Adipocyte (in vitro differentiated cells): ENCODE measurements at places on chromosomes 11 and 22.

- DNase-seq: no peak
Measured at GRCh38 chr22:38072322-38073149, 11.4 kb downstream of the SLC16A8 start.

DNA sequence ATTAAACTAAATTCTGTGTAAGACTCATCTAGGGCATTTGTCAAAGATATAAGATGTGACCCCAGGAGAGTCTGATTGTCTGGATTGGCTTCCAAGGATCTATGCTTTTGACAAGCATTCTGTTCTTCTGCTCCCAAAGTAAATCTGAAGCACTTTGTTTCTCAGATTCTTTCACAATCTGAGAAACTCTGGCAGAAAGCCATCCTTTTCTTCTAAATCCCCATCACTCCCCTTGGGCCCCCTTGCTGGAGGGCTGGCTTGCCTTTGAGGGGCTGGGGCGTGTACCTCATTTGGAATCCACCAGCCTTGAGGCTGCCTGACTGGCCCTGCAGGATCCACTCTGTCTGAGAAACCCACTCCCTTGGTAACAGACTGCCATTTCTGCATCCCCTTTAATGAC, 173.5 kb upstream of the CTSC start:
- peak; percentile 63 for DNase-seq

GRCh38 chr11:116219171-116219635, 553.6 kb downstream of the BUD13 start:
- no peak for DNase-seq

GRCh38 chr11:8792710-8793109, 110.1 kb downstream of the RPL27A start:
- peak; percentile 50 for DNase-seq

DNA sequence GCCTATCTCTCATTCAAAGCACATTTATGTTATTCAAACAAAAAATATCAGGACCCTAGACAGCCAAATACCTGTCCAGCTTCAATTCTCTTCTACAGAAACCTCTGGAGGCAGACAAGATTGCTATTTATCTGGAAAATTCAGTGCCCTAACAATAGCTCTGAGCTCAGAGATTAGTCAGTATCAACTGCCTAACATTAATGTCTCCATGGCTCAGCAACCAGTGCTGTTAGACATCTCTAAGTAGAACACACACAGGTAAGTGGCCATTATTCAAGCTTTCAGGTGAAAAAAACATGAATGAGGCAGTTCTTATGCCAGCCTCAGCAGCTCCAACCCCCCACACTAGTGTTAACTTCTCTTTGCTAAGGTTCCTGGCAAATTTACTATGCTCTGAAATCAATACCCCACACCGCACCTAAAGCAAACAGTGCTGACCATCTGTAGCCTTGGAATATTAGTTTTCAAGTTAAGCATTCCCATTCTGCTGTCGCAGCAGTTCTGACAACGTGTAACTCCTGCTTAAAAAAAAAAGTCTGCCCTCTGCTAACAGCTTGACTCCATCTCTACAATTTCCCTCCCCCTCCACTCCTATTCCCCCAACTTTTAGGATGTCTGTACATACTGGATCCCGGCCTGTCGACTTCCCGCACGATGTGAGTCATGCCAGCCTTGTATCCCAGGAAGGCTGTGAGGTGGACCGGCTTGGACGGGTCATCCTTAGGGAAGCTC, 1.5 kb downstream of the RPL3 start:
- DNase-seq: peak; percentile 58

- peak; percentile 93 for DNase-seq
Measured at GRCh38 chr22:45804986-45805325, 133.3 kb downstream of the ATXN10 start.

- DNase-seq: no peak
Measured at GRCh38 chr11:3002351-3002861, 10.3 kb upstream of the NAP1L4 start.

GRCh38 chr22:48841881-48842582, 985.6 kb downstream of the BRD1 start:
- no peak for DNase-seq

DNA sequence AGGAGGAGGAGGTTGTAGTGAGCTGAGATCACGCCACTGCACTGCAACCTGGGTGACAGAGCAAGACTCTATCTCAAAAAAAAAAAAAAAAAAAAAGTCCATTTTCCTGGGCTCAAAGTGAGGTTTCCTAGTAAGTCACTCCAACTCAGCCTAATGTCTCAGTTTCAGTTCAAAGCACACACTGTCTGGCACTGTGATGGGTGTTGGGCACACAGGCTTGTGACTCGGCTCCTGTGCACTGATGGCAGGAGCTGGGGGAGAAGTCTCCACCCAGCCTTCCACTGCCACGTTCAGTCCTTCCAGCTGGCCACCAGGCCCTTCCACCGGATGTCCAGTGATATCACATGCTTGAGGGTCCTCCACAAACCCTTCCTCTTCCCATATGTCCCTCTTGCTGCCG, 186.0 kb downstream of the CEP164 start:
- DNase-seq: no peak

GRCh38 chr11:7186190-7186589, 65.5 kb upstream of the SYT9 start:
- DNase-seq: peak; percentile 16

DNA sequence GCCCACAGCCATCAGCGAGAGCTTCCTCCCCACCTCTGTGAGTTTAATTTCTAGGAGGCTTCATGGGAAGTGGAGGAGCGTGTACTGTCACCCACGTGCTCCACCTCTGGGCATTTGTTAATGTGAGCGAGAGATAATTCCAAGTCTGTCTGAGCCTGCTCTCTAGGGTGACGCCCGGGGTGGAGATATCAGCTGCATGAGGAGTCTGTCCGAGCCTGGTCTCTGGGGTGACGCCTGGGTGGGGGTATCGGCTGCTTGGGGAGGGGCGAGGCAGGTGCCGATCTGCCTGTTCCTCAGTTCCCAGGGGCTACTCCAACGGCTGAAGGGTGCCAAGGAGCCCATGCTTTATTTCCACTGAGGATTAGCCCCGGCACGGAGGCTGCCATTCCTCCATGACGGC, 735.0 kb downstream of the BRD1 start:
- no peak for DNase-seq

DNA sequence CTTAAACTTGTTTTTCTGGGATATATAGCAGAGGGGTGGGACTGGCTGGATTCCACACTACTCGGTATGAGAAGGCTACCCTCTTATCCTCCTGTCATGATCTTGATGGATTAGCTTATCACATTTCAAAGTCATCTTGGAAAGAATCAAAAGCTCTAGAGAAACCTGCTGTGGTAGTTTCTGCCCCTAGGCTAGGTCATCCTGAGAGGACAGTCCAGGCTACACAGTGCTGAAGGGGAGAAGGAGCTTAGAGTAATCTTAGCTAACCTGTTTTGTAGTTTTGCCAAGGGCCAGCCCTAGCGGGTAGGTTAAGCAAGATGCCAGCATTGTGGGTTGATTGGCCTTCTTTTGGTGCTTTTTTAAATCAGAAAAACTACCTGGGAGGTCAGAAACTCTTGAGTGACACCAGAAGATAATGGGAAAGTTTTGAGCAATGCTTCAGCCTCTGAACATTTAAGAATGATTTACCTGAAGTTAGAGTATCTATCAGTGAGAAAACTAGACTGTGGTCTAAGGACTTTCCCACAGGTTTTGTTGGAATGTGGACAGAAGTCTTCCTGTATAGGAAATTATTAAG, 21.3 kb downstream of the PIWIL4 start:
- DNase-seq: no peak

DNA sequence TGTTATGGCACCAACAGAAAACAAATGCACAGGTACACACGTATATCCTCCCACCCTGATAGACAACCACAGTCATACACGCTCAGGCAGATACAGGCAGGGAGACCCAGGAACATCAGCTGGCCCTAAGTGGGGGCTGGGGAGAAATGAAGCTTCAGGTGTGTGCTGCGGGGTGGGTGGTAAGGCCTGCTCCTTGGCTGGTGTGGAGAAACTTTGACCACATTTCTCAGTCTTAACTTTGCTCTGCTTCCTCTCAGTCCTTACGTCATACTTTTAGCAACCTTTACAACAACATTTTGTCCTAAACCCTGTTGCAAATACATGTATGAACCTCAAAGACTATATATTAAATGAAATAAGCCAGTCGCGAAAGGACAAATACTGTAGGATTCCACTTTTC, 6.7 kb upstream of the ANAPC15 start:
- no peak for DNase-seq

- DNase-seq: peak; percentile 87
Measured at GRCh38 chr11:35030716-35031213, 108.2 kb upstream of the CD44 start.

GRCh38 chr11:35953081-35953760, 9.4 kb downstream of the LDLRAD3 start:
- no peak for DNase-seq

DNA sequence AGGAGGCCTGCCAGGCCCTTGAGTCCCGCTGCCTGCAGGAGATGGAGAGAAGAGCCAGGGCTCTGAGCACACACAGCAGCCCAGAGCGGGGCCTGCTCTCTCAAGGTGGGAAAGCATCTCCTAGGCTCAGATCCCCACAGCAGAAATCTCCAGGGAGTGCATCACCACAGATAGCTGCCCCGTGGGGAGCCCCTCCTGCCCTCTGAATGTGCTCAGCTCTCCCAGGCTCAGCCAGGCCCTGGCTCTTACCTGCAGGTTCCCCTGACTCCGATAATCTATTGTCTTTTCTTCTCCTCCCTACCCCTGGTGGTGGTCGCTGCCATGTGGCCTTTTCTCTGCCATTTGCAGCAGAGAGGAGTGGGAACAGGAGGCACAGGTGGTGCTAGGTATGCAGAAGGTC, 49.9 kb downstream of the BTG4 start:
- no peak for DNase-seq

DNA sequence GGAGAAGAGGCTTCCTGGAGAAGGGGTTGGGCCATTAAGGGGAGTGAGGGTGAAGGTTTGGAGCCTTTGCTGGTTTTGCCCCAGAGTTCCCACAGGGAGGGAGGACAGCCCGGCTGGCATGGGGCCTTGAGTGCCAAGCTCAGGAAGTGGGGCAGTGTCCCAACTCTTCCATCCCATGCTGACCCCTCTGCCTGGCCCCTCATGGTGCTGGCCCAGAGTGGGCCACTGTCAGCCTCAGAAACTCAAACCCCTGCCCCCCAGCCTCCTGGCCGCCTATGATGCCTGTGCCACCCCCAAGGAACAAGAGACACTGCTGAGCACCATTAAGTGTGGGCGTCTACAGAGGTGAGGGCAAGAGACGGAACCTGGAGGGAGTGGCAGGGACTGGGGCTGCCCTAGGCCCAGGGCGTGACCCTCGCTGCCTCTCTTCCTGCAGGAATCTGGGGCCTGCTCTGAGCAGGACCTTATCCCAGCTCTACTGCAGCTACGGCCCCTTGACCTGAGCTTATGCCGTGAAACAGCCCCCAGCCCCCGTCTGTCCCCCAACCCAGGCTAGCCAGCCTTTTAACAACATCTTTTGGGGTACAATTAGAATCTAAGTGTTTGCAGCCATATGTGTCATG, 5.4 kb downstream of the MUS81 start:
- DNase-seq: no peak

DNA sequence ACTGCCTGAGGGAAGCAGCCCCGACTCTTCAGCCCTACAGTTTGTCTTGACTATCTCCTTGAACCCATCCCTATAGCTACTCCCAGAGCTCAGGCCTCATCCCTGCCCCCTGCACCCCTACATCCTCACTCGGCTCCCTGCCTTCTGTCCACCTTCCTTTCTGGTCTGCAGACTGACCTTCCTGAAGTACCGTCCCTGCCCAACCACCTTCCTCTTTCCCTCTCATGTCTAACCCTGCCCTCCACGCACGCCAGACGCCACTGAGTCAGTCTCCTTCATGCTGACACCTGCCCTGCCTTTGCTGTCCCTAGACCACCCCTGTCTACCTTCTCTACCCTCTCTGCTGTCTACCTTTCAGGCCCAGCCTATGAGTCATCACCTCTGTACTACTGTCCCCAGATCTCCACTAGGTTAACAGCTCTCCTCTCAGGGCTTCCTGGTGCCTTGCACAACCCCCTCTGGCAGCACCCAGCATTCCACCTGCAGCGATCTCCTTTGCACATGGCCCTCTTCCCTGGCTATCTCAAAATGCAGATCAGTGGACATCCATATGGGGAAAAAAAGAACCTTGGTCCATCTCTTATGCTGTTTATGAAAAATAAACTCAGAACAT, 8.9 kb downstream of the KCTD21 start:
- DNase-seq: no peak

DNA sequence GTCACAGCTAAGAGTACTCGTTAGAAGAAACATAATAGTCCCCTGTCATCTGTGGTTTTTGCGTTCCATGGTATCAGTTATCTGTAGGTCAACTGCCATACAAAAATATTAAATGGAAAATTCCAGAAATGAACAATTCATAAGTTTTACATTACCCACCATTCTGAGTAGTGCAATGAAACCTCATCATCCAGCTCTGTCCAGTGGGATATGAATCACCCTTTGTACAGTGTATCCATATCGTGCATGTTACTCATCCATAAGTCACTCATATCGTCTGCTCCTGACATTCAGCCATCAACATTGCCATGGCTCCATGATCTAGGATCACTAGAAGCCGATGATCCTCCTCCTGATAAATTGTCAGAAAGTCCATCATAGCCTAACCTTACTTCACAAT, 174.9 kb upstream of the C11orf87 start:
- DNase-seq: peak; percentile 4

DNA sequence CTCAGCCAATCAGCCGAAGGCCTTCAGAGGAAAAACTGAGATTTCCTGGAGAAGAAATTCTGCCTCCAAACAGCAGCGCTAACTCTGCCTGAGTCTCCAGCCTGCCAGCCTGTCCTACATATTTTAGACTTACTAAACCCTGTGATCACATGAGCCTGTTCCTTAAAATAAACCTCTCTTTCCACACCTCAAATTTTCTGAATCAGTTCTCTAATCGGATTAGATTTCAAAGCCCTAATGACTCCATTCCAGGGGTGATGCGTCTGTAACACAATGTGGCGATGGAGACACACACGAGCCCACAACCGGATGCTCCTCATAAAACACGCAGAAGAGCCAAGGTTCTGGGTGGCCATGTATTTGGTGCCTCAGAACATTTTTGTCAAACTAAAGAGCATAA, 1371.2 kb downstream of the BRD1 start:
- no peak for DNase-seq
